ENCODE measurements at places on chromosomes 3 and 15.

GRCh38 chr3:42148982-42149432 lies 57.9 kb downstream of the TRAK1 start:
- DNase-seq = peak; percentile 92

DNA sequence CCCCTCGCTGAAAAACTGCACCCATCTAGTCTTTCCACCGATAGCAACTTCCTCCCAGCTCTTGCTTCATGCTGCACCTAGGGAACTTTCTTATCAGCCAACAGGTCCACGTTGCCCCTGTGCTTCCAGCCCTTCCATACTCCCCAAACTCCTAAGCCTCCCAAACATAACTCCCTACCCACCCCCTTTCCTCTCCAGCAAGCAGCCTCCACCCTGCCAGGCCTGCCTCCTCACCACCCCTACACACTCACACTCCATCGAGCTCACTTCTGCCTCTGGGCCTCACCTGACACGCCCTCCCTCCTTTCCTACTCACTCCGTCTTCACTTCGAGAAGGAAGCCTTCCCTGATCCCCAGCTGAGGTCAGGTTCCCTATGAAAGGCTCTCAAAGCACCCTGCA lies 8.1 kb downstream of the INSYN1 start:
- no peak for DNase-seq

DNA sequence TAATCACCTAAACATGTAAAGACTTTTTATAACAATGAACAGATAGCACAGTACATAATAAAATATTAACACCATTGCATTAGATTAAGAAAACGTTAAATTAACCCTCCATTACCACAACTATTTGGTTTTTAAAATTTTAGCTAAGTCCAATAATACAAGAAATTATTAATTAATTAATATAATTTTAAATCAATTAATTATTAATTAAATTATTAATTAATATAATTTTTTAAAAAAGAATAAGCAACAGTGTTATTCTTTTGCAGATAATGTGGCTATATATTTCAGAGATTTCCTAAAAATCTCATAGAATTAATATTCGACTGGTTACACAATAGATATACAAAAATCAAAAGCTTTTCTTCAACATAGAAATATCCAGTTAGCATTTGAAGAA lies 82.5 kb downstream of the ECT2 start:
- DNase-seq = no peak

DNA sequence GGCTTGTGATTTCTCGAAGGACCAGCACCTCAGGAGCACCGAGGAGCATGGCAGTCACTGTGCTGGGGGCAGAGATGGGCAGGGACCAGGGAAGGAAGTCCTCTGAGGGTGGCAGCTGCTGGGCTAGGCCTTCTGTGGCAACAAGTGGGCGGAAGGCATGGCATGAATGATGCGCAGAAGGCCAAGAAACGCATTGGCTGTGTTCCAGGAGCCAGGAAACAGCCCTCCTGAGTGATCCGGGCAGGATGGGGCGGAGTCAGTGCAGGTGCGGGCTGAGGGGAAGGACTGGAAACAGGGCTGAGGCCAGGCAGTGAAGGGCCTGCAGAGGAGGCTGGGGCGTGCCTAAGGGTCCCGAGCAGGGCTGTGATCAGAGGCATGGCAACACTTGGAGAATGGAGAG lies 23.6 kb downstream of the MRPS11 start:
- DNase-seq = no peak

DNA sequence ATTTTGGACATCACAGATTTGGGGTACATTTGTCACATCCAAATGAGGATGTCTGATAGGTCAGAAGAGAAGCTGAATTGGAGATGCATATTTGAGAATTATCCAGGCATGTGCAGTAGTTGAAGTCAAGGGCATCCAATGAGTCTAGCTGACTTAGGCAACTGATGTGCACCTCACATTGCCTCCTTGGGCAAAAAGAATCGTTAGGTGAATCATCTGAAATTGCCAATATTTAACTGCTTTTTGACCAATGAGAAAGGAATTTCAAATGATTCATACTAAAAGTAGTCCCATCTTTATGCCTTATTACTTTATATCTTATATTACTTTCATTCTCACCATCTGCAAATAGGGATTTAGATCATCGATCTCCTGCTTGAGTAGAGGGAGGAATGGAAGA lies 117.7 kb downstream of the CD47 start:
- DNase-seq = no peak

DNA sequence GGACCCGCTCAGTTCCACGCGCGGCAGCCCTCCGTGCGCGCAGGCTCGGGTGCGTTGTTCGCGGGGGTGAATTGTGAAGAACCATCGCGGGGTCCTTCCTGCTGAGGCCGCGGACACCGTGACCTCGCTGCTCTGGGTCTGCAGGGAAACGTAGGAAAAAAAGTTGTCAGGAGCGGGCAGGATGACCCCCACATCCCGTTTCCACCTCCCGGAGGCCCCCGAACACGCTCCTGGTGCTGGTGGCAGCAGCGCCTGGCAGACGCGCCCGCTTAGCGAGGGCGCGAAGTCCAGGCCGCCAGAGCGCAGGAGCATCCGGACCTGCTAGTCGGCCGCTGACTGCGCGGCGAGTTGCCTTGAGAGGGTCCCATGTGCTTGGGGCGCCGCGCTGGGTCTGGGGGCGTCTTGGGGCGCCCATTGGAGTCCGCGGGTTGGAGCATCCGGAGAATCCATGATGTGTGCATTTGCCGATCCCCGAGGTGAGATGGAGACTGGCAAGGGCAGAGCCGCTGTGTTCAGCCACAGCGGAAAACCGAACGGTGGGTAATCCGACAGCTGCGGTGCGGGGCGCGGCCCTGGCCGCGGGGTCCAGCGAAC lies 520 bp downstream of the GREM1 start:
- peak; percentile 24 for DNase-seq

- no peak for DNase-seq
Measured at GRCh38 chr3:46405301-46406019, 1.4 kb downstream of the CCR5AS start.

GRCh38 chr3:170811515-170811914 lies 58.5 kb downstream of the RPL22L1 start:
- DNase-seq = no peak

GRCh38 chr3:167862104-167862730 lies 126.7 kb downstream of the SERPINI1 start:
- no peak for DNase-seq

- no peak for DNase-seq
Measured at GRCh38 chr15:100330629-100331215, 11.1 kb downstream of the ADAMTS17 start.

DNA sequence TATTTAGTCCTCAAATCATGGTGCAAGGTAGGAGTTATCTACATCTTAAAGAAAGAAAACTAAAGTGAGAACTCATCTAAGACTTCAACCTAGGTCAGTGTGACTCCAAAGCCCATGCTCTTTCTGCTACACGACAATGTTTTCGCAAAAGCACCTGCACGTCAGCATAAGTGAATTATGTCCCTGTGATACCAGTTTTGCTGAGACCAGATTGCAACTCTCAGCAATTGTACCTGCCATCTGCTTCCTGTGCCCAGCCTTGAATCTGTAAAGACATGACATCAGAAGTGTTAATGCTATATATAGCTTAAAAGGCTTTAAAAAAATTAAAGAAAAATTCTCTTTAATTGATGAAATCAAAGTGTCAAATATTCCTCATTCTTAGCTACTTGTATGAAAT lies 43.4 kb downstream of the RETNLB start:
- no peak for DNase-seq

- no peak for DNase-seq
Measured at GRCh38 chr3:111692593-111693552, 97.7 kb upstream of the ZBED2 start.

DNA sequence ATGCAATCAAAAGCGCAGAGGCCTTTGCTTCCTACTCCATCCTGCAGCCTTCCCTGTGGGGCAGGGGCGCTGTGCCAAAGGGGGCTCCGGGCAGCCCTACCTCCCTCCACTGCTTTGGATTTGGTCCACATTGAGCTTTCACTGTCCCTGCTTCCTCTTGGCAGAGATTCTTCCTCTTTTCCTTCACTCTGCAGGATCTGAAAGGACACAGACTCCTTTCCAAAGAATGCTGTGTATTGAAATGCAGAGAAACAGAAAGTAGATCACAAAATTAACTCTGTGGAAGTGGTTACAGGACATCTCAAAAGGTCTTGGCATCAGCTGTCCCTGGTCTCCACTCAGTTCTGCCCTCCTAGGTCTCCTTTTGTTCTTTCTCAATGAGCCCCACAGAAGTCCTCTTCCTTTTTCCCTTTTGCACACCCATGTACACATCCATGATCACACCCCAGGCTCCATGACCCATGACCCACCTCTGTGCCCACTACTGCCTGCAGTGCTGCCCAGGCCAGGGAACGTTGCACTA lies 64.1 kb downstream of the CCR1 start:
- no peak for DNase-seq

DNA sequence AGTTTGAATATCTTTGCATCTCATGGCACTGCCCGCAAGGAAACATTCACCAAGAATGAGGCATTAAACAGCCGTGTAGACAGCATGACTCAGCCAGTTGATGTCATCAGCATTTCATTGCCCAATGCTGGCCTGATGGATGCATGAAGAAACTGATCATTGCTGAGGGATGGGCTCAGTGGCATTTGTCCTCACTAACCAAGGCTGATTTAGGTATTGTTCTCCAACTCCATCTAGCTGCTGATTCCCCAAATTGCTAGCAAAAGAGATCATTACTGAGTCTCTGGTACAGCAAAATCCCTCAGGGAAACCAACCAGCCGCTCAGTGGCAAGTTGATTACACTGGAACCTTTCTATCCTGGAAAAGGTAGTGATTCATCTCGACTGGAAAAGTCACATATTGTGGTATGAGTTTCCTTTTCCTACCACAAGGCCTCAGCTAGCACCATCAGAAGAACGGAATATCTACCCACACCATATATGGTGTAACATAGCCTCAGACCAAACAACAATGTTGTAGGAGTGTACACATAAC lies 186.5 kb upstream of the GAP43 start:
- DNase-seq = no peak

GRCh38 chr3:190811775-190812480 lies 50.6 kb downstream of the GMNC start:
- peak; percentile 29 for DNase-seq

- DNase-seq = no peak
Measured at GRCh38 chr3:12588039-12589009, 31.4 kb downstream of the MKRN2 start.

DNA sequence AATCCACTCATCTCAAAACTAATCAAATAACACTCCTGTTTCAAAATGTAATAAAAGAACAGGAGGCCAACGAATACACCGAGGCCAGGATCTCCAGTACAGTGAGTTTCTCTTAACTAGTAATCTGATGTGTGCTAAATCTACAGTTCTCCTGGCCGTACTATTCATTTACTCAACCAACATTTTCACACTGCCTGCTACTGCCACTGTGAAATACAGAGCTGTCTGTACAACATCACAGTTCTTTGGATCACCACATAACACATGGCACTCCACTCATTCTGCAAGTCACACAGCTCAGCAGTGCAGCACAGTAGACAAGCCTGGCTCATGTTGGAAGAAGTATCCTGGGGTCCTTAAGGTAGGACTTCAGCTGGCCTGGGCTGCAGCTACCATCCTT lies 21.9 kb downstream of the RIOX2 start:
- DNase-seq = no peak

DNA sequence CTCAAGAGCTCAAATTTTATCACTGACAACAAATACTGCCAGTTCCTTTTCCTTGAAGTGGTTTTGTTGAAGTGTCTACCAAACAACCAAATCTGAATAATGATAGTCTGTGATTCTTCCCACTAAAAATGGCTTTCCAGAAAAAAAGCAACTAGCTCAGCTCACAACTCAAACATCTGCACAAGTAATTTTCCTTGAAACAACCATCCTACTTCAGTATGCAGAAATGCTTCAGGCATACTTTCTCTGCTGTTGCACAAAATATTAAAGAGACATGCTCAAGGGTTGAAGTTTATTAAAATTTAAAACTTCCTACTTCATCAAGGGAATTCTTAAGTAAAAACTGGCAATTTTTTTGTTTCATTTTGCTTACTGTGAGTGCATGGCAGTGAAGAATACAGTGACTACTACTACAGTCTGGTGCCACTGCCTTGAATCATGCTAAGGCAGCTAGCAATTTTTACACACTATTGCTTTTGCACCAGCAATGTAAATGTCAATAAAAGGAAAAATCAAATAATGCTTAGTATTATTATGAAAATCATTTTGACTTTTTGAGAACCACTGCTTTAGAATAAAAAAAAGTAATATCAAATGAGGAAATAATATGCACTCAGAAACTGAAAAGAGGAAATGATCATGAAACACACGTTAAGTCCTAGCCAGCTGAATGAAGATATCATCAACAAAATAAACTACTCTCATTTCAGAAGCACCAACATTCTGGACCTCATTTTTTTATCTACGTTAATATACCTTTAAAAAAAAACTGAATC lies 33.6 kb downstream of the VPS13C start:
- DNase-seq = no peak

DNA sequence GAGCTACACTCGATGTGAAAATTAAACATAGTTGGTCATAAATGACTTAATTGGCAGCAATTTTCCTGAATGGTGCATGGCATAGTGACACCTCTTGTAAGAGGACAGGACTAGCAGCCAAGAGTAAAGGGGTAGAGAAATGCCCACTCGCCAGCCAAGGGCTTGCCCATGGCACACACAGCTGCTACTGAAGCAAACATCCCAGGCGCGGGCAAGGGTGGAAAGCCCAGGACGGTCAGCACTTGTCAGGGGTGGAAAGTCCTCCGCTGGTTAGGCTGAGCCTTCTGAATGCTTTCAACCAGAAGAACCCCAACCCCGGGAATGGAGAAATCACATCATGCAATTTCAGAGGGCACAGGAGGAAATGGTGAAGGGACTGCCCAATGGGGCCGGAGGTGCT lies 31.6 kb downstream of the BDH1 start:
- no peak for DNase-seq

DNA sequence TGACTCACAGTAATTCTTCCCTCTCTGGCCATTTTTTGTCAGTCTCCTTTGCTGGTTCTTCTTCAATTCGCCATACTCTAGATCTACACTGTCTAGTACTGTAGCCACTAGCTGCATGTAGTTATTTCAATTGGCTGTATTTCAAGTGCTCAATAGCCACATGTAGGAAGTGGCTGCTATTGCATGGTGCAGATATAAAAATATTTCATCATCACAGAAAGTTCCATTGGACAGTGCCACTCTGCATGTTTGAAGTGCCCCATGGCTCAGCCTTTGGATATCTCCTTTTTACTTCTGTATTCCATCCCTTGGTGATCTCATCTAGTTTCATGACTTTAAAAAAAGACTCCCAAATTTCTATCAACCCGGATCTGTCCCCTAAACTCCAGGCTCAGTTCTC lies 22.1 kb downstream of the PPP2R3A start:
- no peak for DNase-seq

All from femur (tissue), 1 donor.